Stimulated activated naive B cell treated with anti-CD40 and anti-IgM and Interleukin-4, amounts not matched to agents 10 μg/mL and 1 μg/mL and 100 μg/mL, for 72 hours (primary cell): ENCODE measurements at places on chromosomes 5 and 9.

DNA sequence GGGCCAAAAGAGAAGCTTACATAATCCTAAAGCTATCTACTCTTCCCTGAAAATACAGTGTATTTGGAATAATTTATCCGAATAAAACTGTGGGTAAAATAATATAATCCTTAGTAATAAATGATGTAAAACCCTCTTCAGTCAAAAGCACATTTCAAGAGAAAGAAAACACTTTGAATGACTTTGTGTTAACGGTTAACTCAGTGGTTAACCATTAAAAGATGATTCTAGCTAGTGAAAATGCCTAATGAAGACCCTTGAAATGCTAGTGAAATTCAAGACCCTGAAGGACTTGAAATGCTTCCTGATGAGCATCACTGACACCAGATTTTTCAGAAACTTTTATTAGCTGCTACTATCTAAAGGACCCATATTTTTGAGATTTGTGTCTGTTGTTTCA is 70.7 kb downstream of the COX7C start:
- no peak for DNase-seq

GRCh38 chr9:124389146-124389939 is 25.9 kb downstream of the PSMB7 start:
- DNase-seq = no peak

- no peak for DNase-seq
These were observed 92.9 kb upstream of the GRHPR start for GRCh38 chr9:37329576-37329975.

- no peak for DNase-seq
These were observed 1.9 kb downstream of the GPSM1 start for GRCh38 chr9:136329211-136329627.

DNA sequence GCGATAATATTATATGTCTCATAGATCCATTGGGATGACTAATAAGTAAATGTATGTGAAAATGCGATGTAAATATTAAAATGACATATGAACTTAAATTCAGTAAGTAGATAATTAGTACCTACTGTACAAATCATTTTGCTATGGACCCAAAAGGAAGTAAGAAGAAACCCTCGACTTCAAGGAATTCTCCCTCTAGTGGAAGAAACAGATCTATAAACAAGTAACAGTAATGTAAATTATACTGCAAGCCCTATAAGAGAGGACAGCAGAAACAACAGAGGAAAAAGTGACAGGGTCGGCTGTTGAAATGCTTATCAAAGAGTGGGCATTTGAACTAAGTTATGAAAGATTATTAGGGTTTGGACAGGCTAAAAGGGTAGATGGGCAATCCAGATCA is 320.3 kb downstream of the DMAC1 start:
- no peak for DNase-seq

DNA sequence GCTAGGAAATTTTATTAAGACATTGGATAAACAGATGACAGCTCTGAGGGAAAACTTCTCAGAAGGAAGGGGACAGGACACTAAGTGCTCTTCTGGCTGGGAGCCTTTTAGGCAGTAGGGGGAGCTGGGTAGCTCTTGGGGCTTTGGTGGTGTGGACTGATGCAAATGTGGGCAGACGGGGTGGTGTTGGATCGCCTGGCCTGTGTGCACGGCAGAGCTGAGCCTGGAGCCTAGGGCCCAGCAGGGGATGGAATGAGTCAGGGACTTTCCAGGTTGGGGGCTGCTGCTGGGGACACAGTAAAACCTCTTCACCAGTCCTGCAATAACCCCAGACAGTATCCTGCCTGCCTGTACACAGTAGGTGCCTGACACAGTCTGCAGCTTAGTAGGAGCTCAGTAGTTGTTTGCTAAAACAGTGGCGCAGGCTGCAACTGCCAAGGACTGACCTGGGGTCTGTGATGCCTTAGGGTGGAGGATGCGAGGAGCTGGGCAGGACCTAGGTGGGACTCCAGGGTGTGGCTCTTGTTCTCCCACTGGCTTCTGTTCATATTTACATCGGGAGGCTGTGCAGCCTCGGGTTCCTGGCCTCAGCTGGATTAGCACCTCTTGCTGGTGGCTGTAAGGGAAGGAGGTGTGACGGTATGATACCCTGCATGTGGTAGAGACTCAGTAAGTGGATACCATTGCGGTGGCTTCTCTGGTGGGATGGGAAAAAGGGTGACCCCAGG is 83.8 kb downstream of the DAB2IP start:
- DNase-seq = no peak

DNA sequence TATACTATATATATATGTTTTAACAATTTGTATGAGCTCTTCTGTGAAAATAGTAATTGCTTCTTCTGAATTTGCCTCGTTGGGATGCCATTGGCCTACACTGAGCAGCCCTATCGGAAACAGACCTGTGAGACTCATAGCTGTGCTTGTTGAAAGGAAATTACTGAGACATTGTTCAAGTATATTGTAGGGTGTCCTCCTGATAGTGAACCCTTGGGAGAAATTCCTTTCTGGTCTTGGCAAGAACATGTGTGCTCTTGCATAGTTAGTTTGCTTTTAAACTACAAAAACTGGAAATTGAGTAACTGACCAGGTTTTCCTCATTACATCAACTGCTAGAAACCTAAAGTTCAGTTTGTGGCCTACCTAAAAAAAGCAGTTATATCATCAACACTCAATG is 160.9 kb downstream of the LURAP1L start:
- DNase-seq = no peak

GRCh38 chr5:109416882-109417281 is 7.1 kb upstream of the PJA2 start:
- no peak for DNase-seq

DNA sequence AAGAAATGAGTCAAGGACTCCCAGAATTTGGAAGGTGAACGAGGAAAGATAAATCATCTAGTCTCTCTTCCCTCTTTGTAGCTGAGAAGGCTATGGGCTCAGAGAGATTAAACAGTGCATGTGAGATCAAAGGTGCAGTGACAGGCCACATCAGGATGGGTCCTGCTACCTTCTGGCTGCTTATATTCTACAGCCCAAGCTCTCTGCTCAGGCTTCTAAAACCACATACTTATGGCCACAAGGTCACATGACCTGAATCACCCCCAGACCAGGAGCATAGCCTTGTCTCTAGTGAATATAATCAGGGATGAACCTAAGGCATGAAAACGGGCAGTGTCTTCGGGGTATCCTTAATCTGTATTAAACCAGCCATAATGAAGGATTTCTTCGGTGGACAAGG is 158.9 kb downstream of the SEMA5A start:
- no peak for DNase-seq

DNA sequence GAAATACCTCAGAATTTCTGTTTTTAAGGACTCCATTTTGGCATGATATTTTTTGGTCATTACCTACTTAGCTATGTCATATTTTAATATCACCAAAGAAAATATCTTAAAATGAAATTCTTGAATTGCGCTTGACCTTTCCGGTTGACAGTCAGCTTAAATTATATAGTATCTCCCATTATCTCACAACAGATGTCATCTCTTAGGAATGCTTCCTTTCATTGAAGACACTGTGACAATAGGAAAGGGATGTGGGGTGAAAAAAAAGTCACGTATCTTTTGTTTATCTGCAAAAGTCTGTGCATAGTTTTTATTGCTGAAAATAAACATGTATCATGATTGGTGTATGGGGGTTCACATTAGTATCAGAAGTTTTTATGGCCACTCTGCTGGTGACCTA is 105.8 kb downstream of the INVS start:
- DNase-seq = no peak

DNA sequence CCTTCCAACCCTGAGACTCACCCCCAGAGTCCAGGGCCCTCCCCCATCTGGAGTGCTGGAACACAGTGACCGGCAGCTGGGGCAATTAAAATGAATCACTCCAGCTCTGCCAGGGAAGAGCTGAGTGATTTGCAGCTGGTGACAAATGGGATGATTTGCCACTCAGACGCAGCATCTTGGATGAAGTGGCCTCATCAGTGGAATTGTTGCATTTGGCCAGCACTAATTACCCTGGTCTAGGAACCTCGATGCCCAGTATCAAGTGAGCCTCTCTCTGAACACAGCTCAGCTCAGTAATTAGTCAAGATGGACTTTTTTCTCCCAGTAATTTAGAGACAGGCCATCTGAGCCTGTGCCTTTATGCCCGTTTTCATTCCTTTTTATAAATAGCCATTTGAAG is 259.5 kb downstream of the GRIA1 start:
- DNase-seq = no peak

- no peak for DNase-seq
These were observed 103.1 kb upstream of the ISL1 start for GRCh38 chr5:51279983-51280706.

- DNase-seq = no peak
These were observed 703.9 kb downstream of the EFNA5 start for GRCh38 chr5:106966686-106967315.

DNA sequence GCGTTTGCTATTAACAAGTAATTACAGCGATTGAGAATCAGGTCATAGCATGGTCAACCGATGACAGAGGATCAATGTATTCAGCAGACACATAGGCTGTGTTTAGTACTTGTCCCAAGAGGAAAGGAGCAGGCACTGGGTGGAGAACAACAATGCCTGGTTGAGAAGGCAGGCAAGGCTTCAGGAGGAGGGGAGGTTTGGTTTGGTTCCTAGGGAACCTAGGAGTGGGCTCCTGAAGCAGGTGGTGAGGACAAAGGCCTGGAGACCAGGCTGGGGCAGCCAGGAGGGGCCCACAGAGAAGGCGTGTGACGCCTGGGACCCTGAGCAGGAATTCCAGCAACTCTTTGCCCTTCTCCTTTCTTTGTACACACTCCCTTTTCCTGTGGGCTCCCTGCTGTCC is 195.6 kb downstream of the SPOCK1 start:
- DNase-seq = no peak

- no peak for DNase-seq
These were observed 32.1 kb downstream of the NFIB start for GRCh38 chr9:14281876-14282275.

- no peak for DNase-seq
These were observed 42.4 kb downstream of the ALDH7A1 start for GRCh38 chr5:126552614-126553013.

GRCh38 chr9:223152-223551 is 8.5 kb downstream of the DOCK8 start:
- DNase-seq = no peak
